KG1 (cell line): ENCODE measurements at places on chromosomes 2 and 18.

- no peak for DNase-seq
Measured at GRCh38 chr18:23249348-23249747, 114.1 kb downstream of the CABLES1 start.

GRCh38 chr2:11391942-11392266 lies 47.5 kb upstream of the ROCK2 start:
- no peak for DNase-seq

- DNase-seq, result no peak
Measured at GRCh38 chr2:117997872-117998454, 15.9 kb downstream of the CCDC93 start.

DNA sequence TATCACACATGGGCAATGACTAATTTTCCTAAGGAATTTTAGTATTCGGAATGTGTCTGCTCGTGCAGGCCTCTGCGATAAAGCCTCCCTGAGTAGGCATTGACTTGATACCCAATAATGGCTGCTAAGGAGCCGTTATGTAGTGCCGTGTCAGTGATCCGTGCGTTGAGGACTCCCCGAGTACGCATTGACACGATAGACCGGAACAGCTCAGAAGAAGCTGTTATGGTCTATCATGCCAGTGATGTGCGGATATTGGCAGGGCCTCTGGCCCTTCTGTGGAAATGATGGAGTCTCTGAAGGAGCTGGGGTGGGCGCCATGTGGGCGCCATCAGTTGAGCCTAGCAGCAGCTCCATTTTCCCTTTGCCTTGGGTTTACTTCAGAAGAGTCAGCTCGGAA lies 29.1 kb downstream of the ZEB2 start:
- DNase-seq, result no peak

DNA sequence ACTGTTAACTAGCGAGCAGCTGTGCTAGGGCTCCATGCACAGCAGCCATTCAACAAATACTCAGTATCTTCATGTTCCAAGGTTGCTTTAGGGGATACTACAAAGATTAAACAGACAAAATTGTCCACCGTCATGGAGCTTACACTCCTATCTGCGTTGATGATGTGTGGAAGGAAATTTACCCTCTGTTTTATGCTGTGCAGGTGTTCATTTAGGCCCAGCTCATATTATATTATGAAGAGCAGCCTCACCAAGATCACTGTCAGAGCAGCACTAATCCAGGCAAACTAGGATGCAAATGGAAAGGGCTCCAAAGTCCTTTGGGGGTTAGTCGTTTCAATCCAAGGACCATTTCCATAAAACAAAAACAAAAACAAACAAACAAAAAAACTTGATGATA lies 13.4 kb upstream of the WIPF1 start:
- DNase-seq, result no peak

GRCh38 chr2:74552914-74553811 lies 579 bp downstream of the LOXL3 start:
- no peak for DNase-seq

- no peak for DNase-seq
Measured at GRCh38 chr2:137724912-137725311, 239.4 kb upstream of the HNMT start.

GRCh38 chr2:82964341-82964740 lies 1494.7 kb downstream of the SUCLG1 start:
- no peak for DNase-seq

DNA sequence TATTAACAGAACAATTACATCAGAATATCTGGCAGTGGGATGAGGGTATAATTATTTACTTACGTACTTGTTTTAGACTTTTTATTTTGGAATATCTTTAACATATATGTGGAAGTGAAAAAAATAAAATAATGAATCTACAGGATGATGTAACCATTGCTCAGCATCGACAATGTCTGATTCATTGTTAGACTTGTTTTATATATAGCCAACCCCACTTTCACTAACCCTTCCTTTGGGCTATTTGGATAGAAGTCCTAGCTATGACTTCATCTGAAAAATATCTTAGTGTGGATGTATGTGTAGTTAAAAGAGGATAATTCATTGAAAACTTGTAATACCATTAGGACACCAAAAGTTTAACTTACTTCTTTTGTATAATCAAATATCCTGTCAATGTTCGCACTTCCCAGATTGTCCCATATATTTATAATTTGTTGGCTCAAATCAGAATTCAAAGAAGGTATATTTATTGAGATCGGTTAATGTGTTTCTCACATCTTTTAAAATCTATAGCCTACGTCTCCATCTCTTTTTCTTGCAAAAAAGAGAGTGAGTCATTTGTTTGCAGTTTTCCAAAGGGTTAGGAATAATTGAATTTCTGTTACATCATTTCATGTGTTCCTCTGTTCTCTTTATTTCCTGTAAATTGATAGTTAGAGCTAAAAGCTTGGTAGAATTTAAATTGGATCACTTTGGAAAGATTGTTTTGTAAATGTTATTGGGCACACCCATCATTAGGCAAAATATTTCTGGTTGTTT lies 506.1 kb upstream of the FAM98A start:
- DNase-seq, result no peak

DNA sequence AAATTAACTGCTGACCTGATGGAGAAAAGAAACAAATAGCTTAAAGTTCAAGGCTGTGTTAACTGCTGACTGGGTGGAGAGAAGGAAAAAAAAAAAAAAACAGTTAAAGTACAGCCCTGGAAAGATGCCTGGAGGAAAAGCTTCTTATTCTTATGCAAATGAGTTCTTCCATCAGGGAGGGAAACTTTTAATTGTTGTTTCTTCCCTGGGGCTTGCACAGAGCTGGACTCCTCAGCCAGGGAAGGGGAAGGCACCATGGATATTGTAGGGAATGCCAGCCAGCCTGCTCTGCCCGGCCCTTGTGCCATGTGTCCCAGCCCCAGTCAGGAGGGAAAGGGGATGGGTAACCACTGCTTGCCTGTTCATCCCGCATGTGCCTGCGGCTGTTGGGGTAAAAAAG lies 833.1 kb upstream of the CRIM1 start:
- DNase-seq, result no peak

GRCh38 chr2:120132190-120132589 lies 91.0 kb downstream of the TMEM185B start:
- no peak for DNase-seq

DNA sequence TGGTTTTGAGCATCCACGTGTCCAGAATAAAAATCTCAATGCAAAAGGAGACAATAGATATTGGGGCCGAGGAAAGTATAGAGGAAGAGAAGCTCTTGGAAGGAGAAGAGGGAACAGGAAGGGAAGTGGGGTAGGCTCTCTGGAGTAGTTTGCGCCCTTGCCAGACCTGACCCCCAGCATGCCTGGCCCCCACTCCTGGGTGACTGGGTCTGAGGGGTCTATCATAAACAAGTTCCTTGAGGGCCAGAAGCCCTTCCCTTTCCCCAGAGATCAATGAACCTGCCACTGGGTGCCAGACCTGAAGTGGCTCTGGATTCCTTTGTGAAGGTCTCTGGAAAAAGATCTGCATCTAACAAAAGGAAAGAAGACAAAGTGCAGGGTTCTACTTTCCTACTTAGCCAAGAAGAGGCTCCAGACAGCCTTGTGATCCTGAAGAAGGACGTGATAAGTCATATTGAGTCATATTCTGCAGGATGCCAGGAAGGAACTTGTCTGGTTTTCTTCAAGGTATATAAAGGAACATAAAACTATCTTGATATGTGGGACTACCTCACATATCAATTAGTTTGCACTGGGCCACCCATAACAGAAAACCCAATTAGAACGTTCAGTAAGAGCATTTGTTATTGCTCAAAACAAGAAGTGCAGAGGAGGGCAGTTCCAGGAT lies 18.7 kb upstream of the ATOH8 start:
- DNase-seq, result no peak

DNA sequence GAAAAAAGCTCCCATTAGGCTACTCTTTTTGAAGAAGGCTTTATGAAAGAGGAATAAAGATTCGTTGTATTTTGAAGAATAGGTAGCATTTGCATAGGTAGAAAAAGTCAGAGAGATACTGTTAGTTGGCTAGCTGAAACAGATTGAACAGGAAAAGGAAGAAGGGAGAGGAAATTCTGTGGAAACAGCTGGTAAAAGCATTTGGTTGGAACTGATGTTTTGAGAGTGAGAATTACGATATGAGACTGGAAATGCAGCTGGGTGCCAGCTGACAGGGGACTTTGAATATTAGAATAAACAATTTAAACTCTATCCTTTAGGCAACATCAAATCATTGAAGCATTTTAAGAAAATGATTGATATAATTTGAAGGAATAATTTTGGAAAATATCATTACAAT lies 96.7 kb upstream of the CNTNAP5 start:
- no peak for DNase-seq

DNA sequence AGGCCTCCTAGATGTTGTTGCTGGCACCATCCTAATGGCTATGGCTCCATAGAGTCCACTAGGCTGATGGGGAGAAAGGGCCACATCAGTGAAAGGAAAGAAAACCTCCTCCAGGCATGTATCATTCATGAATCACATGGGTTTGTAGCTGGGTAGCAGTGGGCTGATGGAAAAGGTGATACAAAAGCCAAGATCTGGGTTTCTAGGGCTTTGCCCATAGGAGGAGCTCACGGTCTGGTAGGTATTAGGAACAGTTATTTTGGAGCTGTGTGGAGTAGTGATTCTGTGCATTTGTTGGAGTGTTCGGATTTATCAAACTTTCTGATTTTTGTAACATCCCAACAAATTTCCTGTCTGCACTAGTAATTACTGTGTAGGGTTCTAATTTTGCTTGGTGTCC lies 259.2 kb downstream of the SLC4A3 start:
- no peak for DNase-seq

DNA sequence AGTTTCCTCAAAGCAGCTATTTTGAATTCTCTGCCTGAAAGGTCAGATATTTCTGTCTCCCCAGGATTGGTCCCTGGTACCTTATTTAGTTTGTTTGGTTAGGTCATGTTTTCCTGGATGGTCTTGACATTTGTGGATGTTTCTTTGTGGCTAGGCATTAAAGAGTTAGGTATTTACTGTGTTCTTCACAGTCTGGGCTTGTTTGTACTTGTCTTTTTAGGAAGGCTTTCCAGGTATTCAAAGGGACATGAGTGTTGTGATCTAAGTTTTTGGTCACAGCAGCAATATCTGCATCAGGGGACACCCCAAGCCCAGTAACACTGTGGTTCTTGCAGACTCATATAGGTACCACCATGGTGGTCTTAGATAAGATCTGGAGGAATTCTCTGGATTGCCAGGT lies 11.8 kb downstream of the MYO3B start:
- no peak for DNase-seq

- DNase-seq, result no peak
Measured at GRCh38 chr2:150689590-150689989, 202.1 kb upstream of the RND3 start.

- DNase-seq, result no peak
Measured at GRCh38 chr18:10020171-10020570, 106.4 kb downstream of the VAPA start.

DNA sequence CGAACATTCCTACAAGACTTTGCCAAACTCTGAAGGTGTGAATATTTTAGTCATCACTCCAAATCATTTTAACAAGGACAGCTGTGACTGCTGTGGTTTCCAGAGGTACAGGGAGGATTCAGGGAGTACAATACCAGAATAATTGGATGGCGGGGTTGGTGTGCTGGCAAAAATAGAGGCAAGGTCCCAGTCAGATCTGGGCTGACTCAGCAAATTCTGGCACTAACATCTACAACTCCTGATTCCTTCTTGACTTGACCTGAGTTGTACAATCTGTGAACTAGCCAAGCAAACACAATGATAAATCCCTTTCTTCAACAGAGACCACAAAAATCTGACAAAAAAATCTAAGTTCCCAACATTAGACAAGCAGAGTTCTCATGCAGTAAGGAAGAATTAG lies 40.4 kb downstream of the RMP24 start:
- DNase-seq, result no peak

GRCh38 chr2:119180892-119181291 lies 22.3 kb upstream of the C1QL2 start:
- DNase-seq, result no peak

- no peak for DNase-seq
Measured at GRCh38 chr18:39698436-39698835, 2132.8 kb upstream of the CELF4 start.

- DNase-seq, result no peak
Measured at GRCh38 chr2:176473177-176473576, 203.9 kb downstream of the MTX2 start.

DNA sequence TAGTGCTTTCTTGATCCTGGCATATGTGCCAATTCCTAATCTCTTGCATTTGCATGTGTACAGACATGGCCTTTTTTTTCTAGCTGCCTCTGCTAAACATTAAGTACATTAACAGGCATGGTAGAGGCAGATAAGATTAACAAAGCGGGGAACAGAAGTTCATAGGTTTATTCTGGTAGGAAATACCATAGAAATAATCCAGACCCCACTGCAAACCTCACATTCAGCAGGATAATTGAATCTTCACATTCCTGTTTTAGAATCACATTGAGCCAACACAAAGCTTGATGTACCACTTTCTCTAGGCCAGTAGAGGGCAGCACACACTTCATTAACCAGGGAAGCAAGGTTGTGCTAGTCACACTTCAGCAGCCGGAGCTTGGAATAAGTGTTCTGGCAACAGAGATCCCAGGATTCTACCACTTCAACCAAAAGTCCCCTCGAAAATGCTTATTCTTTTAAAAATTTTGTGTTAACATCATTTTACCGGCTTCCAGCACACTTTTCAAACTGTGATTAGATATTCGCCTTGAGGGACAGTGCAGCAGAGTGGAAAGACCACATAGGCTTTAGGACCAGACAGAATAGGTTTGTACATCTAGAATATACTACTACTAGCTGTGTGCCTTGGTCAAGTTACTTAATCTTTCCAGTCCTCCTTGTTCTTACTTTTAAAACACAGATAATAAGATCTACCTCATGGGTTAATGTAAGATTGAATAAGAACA lies 420.2 kb upstream of the CHST9 start:
- peak; percentile 42 for DNase-seq

DNA sequence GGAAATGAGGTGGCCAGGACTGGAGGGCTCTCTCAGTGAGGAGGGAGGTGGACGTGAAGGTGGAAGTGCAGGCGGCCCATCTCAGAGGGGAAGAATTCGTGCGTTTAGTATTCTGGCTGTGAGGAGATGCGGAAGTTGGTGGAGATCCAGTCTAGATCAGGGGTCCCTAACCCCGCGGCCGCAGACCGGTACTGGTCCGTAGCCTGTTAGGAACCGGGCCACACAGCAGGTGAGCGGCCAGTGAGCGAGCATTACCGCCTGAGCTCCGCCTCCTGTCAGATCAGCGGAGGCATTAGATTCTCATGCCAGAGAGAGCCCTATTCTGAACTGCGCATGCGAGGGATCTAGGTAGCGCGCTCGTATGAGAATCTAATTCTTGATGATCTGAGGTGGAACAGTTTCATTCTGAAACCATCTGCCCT lies 1.6 kb upstream of the FHOD3 start:
- no peak for DNase-seq

GRCh38 chr2:48343571-48344440 lies 186.1 kb upstream of the STON1 start:
- no peak for DNase-seq
